ENCODE measurements at places on chromosomes 2 and 18. TPM values are rescaled to one million over a fixed set of nuclear protein-coding genes. Genes with fewer than 3 reads are reported as not detected.

DNA sequence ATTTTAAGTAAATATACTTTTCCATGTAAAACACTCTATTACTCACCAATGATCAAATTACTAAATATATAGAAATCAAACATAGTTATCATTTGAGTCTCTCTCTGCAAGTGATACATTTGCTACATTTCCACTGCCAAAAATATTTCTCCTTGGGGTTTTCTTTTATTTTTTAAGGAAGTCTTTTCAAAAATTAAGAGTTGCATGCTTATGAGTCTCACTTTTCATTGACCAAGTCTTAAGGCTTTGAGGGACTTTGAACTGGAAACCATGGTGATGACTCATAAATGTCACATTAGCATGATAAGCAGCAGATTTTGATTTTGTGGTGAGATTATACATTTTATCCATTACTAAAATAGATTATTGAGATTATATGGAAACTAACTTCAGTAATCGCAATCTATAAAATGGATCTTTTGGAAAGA, 152.9 kb downstream of the FAM124B start:
- H3K36me3 ChIP-seq, result no peaks in the 10 kb centered on the region
- no peak overlapping the region for H3K27ac ChIP-seq
- peaks cover 4% of the 10 kb centered on the region for H3K27me3 ChIP-seq
- no peak overlapping the region for H3K4me3 ChIP-seq
- DNase-seq, result no peak

TUBB8B gene
- not detected for total RNA-seq

CTDP1 gene
- total RNA-seq, result 33.8 TPM

DNA sequence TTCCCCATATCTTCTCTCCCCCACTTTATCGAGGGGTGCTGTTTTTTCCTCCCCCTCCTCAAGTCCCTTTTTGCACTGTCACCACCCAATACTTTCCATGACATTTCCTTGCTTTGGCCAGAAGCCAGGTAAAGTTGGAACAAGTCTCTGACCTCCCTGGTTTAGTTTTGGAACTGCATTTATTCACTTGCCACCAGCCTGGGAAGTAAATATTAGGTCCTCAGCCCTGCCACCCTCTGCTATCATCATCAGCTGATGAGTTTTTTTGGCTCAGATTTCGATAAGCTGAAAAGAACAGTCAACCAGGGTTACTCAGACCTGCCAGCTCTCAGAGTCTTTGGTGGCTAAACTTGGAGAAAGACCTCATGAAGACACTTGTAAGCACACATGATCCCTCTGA, 47.0 kb downstream of the DHRS9 start:
- no peak for DNase-seq
- H3K27me3 ChIP-seq, result peaks cover 6% of the 10 kb centered on the region
- no peak overlapping the region for H3K27ac ChIP-seq
- no peaks in the 10 kb centered on the region for H3K36me3 ChIP-seq
- H3K4me3 ChIP-seq, result no peak overlapping the region
- H3K4me1 ChIP-seq, result no peaks in the 10 kb centered on the region

PROM2 gene
- 0.12 TPM for total RNA-seq

EIF2AK2 gene
- total RNA-seq, result 39.9 TPM

DNA sequence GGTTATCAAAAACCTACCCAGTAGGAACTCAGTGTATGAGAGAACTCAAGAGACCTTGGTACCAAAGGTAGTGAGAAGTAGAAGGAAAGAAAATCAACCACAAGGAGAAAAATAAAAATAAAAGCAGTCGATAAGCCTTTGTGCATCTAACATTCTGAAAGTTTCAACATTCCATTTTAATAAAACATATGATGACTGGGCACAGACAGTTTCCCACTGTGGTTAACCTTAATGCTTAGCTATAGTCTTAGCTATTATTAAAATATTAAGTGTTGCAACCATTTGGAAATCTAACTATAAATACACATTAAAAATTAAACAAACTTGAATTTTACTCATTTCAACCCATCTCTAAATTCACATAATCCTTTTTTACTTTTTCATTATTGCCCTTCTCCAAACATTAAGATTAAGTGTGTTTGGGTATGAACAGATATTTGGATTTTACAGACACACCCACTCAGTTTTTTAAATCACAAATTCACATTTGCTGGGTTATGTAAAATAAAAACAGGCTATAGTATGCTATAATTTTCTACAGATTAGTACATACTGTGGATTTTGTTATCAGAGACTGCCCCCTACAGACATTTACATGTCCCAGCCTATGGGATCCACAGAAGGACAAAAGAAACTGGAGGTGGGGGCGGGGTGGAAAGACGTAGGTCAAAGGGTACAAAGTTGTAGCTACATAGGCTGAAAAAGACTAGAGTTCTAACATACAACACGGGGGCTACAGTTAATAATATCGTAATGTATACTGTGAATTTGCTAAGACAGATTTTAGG, 32.8 kb downstream of the SRBD1 start:
- H3K36me3 ChIP-seq, result peaks cover 43% of the 10 kb centered on the region
- H3K27ac ChIP-seq, result no peak overlapping the region
- H3K4me3 ChIP-seq, result no peak overlapping the region
- no peak for DNase-seq
- no peaks in the 10 kb centered on the region for H3K4me1 ChIP-seq

- H3K4me1 ChIP-seq, result peaks cover 25% of the 10 kb centered on the region
- no peak for DNase-seq
- H3K27ac ChIP-seq, result no peak overlapping the region
- no peaks in the 10 kb centered on the region for H3K27me3 ChIP-seq
Measured at GRCh38 chr2:143125717-143126116, 3.5 kb upstream of the ARHGAP15 start.
